ENCODE measurements at places on chromosomes 12 and 14. TPM values are rescaled to one million over a fixed set of nuclear protein-coding genes. Genes with fewer than 3 reads are reported as not detected.

The HRK gene
- total RNA-seq, result under 0.01 TPM

The MED6 gene
- 26.6 TPM for total RNA-seq

The PIWIL1 gene
- total RNA-seq, result not detected

The CTSG gene
- not detected for total RNA-seq

The GZMB gene
- not detected for total RNA-seq

The IL22 gene
- total RNA-seq, result not detected

The PMCH gene
- total RNA-seq, result not detected

The FLVCR2 gene
- 2.1 TPM for total RNA-seq

The SERPINA3 gene
- total RNA-seq, result 7.2 TPM

DNA sequence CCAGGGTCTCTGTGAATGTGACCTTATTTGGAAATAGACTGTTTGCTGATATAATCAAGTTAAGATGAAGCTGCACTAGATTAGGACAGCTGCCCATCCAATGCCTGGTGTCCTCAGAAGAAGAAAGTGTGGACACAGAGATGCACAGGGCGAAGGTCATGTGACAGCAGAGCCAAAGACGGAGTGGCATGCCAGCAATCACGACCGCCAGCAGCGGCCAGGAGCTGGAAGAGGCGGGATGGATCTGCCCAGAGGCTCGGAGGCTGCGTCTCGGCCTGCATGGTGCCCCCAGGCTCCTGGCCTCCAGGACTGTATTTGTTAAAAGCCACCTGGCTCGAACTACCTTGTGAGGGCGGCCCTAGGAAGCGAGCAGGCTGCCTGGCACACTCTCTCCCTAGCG, 76.5 kb downstream of the RFLNA start:
- no peak for DNase-seq

GRCh38 chr14:47195582-47195981, 479.8 kb downstream of the MDGA2 start:
- no peak for DNase-seq

- DNase-seq, result peak; percentile 14
Measured at GRCh38 chr14:45136399-45136798, 669 bp downstream of the FANCM start.

DNA sequence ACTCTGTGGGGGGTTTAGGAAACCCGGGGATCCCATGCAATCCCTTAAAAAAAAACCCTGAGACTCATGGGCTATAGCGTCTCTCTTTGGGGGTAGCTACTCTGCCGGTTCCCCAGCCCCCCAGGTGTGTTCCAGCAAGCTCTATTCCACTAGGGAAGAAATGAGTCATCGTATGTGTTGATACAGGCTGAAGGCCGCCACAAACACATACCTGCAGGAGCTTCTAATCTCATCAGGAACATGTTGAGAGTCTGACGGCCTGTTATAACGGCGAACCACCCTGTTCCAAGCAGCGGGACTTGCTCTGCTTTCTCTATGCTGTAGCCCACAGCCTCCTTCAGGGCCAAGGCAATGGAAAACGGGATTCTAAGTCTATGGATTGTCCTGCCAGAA, 977 bp upstream of the KRT5 start:
- DNase-seq, result no peak

DNA sequence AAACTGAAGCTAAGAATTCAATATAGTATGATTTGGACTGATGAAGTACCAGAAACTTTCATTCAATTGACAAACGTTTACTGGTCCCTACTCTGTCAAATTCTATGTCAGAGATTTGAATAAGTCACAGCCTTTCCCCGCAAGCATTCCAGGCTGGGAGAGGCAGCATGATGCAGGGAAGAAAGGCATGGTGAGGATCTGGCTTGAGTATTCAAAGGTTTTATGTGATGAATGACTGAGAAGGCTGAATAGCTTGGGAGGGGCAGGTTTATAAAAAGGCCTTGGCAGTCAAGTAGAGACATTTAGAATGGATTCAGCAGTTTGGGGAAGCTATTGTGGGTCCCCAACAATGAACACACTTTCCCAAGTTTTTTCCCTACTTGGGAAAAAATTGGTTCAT, 431.8 kb downstream of the DPF3 start:
- DNase-seq, result peak; percentile 16

- peak; percentile 82 for DNase-seq
Measured at GRCh38 chr12:30166006-30166795, 382.5 kb upstream of the TMTC1 start.

DNA sequence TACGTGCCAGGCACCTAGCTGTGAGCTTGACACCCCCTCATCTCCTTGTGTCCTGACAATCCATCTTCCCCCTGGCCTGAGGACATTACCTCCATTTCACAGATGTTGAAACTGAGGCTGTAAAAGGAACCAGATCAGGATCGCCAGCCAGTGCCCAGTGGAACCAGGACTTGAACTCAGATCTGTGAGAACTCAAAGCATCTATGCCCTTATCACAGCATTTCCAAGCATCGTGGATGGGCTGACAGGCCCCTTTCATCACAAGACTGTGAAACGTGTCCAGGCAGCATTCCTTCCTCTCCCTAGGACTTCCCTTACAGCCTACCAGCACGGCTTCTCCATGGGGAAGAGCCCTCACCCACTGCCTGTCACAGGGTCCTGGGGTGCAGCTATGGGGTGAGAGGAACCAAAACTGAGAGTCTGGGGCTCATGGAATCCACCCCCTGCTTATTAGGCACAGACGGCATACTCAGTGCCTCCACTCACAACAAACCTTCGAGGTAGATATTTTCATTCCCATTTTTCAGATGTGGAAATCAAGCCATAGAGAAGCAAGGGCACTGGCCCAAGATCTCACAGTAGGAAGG, 26.9 kb downstream of the CMKLR1 start:
- no peak for DNase-seq

GRCh38 chr12:12685305-12685704, 10.7 kb downstream of the GPR19 start:
- DNase-seq, result no peak

DNA sequence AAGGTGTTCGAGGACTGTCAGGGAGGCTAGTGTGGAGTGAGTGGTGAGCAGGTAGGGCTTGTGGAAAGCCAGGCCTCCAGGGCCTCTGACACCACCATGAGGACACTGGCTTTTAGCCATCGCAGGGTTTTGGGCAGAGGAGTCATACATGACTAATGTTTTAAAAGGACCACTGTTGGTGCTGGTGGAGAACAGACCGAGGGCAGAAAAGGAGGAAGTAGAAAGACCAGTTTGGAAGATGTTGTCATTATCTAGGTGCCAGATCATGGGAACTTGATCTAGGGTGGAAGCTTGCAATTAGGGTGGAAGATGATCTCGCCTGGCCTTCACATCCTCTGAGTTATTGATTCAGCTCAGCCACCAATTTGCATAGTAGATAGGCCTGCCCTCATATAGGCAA, 144.2 kb downstream of the C12orf75 start:
- DNase-seq, result no peak

GRCh38 chr12:15555446-15555845, 233.1 kb downstream of the PTPRO start:
- no peak for DNase-seq

DNA sequence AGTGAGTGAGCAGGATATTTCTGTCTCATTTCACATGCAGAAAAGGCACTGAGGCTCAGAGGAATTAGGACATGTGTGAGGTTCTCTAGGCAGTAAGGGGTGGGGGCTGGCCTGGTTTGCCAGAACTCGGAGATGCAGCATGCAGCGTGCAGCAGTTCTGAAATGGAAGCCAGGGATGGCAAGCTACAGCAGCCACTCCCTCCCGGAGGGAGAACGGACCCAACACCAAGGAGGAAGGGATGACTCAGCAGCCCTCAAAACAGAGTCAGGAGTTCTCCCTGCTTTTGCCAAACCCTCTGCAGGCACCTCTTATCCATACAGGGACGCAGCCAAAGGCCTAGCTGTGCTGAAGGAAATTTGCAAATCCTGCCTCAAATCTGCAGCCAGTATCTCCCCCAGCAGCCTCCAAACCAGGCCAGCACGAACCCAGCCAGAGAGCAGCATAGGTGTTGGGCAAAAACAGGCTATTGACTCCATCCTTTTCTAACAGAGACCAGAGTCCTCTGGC, 10.3 kb upstream of the SERPINA3 start:
- DNase-seq, result peak; percentile 96

- DNase-seq, result no peak
Measured at GRCh38 chr12:14313379-14314138, 51.9 kb upstream of the ATF7IP start.

DNA sequence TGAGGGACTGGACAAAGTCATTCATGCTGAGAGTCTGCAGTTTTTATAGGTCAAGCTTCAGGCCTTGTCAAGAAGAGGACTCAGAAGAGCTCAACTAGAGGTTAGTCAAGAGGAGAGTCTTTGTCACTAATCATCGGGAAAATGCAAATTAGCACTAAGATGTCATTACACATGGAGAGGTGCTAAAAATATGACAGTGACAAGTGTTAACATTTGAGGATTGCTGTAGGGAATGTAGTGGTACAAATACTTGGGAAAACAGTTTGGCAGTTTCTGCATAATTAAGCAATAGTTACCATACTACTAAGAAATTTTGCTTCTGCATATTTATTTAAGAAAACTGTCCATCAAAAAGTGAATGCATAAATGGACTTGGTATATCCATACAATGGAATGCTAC, 60.9 kb upstream of the CSRP2 start:
- DNase-seq, result no peak

GRCh38 chr14:48628870-48629269, 953.5 kb upstream of the MDGA2 start:
- no peak for DNase-seq

DNA sequence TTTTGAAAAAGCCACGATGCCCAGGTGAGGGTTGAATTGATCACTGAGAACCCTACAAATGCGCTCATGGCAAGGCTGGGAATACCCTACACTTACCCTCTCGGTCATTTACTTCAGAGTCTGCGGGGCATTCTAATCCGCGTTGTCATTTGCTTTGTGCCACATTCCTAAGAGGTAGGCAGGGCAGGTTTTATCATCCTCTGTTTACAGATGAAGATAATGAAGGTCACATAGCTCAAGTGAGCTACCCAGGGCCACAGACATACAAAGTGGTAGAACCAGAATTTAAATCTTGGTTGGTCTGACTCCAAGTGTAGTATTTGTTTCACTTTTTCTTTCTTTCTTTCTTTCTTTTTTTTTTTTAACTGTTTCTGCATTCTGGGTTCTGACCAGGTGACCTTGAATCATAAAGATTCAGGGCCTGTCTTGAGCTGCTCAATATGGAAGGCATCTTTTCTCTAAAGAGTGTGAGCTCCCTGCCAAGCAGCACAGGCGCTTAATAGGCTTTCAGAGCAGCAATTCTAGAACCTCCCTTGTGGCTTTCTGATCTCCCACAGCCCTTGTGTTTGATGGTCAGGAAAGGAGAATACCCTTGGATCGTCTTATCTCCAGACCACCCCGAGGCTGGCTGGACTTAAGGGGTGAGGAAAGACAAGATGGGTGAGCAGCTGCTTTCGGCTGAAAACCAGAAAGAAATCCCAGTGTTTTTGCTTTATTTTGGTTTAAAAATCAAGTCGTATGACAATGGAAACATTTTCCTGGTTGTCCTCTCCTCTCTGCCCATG, 662 bp upstream of the BATF start:
- no peak for DNase-seq

- no peak for DNase-seq
Measured at GRCh38 chr12:20440408-20440807, 72.1 kb downstream of the PDE3A start.

- no peak for DNase-seq
Measured at GRCh38 chr12:61536525-61536924, 723.7 kb upstream of the USP15 start.

DNA sequence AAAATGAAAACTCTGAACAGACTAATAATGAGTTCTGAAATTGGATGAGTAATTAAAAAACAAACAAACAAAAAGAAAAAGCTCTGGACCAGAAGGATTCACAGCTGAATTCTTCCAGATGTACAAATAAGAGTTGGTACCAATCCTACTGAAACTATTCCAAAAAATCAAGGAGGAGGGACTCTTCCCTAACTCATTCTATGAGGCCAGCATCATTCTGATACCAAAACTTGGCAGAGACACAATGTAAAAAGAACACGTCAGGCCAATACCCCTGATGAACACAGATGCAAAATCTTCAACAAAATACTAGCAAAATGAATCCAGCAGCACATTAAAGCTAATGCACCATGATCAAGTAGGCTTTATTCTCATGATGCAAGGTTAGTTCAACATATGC, 183.9 kb upstream of the CNOT2 start:
- no peak for DNase-seq

DNA sequence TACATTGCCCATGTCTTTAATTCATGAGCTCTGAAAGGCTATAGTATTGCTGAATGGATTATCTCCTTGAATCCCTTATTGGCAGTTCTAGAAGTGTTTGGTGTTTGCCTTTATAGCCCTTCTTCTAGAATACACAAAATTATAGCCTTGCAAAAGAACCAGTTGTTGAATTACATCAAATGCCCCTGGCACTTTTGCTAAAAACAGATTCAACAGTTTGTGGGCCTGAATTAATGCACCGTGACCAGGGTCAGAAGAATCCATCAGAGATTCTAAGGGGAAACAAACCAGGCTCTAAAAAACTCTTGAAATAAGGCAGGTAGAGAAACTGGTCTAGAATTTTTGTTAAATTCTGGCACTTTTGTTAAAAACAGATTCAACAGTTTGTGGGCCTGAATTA, 197.8 kb downstream of the SOX5 start:
- DNase-seq, result no peak

- no peak for DNase-seq
Measured at GRCh38 chr12:81086342-81086741, 8.5 kb downstream of the ACSS3 start.

- no peak for DNase-seq
Measured at GRCh38 chr14:75558440-75558839, 20.0 kb upstream of the FLVCR2 start.

DNA sequence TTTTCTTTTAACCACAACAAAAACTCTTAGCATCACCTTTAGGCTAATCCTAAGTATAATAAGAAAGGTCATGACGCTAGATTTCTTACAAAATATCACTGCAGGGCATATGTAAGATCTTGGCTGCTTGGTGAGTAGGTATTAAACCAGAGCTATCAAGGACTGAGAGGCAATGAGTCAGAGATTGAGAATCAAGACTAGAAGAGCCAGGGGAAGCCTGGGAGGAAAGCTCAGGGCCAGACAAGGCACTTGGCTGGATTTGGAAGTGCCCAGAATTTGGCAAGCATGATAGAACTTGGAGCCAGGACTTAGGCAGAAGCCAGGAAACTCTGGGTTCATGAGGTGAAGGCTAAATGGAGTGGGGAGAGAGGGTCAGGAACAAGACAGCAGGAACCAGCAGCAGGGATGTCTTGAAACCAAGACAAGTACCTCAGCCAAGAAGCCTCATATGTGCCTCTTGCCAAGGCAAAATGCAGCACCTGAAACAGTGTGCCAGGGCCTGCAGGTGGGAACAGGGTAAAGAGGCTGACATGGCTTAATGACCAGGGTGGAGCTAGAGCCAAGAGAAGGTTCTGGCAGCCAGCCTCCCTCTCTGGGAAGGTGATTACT, 49.9 kb downstream of the PTHLH start:
- peak; percentile 72 for DNase-seq

- DNase-seq, result no peak
Measured at GRCh38 chr12:57369202-57369601, 61.6 kb downstream of the R3HDM2 start.

GRCh38 chr14:32761381-32761968, 177.2 kb upstream of the NPAS3 start:
- DNase-seq, result peak; percentile 51

- peak; percentile 79 for DNase-seq
Measured at GRCh38 chr14:93239869-93240677, 33.0 kb downstream of the UBR7 start.
